ENCODE measurements at places on chromosomes 11 and 22.
A peak's percentile ranks its signal among the peaks of the same experiment; 100 is the strongest.

DNA sequence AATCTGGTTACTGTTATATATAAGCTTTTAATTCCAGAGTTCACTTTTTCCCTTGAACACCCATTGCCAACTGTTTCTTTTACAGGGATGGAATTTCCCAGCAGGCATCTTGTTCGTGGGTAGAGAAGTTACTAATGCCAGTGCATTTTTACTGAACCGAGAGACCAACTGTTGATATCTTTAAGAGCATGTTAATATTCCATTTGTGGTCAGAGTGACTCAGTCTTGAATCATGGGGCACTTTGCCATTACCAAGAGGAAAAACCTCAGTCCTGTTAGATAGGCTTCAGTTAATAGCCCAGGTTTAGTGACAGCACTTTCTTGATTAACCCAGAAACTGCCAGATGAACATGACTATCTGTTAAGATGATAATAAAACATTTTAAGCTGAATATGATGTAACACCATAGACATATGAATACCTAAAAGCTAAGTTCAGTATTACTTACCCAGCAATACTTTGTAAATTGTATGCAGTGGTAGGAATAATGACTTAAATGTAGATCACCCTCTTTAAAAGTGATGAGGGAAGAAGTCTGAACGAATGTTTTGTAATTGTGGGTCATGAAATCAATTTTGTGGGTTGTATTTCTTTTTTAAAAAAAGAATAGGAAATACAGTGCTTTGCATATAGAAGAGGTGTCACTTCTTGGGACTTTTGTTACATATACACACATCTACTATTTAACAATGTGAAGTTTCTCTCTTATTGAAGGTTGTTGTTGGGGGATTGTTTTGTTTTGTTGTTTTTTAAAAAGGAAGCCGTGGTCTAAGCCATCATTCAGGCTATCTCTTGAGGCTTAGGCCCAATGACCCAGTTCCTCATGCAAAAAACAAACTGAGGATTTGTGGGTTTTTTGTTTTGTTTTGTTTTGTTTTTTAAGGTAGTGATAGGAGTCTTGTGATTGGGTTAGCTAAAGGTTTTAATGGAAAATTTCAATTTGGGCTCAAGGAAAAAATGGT lies 79.2 kb upstream of the GRIK4 start:
- H3K27ac ChIP-seq = peak overlapping the region; percentile 77
- H3K36me3 ChIP-seq = peaks cover 44% of the 10 kb centered on the region
- H3K4me3 ChIP-seq = no peak overlapping the region

GRCh38 chr11:111021131-111021530 lies 224.4 kb upstream of the POU2AF2 start:
- no peaks in the 10 kb centered on the region for H3K27me3 ChIP-seq
- DNase-seq = no peak
- H3K4me1 ChIP-seq = no peaks in the 10 kb centered on the region
- H3K27ac ChIP-seq = no peak overlapping the region
- H3K36me3 ChIP-seq = no peaks in the 10 kb centered on the region
- H3K4me3 ChIP-seq = no peak overlapping the region

DNA sequence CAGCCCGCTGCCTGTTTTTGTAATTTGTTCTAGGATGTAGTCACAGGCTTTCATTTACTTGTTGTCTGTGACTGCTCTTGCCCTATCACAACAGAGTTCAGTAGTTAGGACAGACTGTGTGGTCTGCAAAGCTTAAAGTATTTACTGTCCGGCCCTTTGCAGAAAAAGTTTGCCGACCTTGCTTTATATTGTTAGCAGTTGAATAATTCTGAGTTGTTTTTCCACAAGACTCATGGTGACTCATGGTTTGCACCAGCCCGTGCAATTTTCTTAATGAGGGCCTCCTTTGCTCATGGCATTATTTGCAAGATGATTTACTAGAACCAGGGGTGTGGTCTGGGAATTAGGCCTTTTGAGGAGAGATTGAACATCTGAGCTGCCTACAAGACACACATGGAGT lies 110.6 kb downstream of the SCN3B start:
- H3K36me3 ChIP-seq = no peaks in the 10 kb centered on the region
- H3K27me3 ChIP-seq = no peaks in the 10 kb centered on the region
- H3K4me1 ChIP-seq = peaks cover 12% of the 10 kb centered on the region
- no peak overlapping the region for H3K27ac ChIP-seq

- H3K36me3 ChIP-seq = no peaks in the 10 kb centered on the region
- H3K27ac ChIP-seq = no peak overlapping the region
- peaks cover 4% of the 10 kb centered on the region for H3K27me3 ChIP-seq
- H3K4me1 ChIP-seq = no peaks in the 10 kb centered on the region
These were observed 59.1 kb downstream of the IGLL1 start for GRCh38 chr22:23520863-23521440.

DNA sequence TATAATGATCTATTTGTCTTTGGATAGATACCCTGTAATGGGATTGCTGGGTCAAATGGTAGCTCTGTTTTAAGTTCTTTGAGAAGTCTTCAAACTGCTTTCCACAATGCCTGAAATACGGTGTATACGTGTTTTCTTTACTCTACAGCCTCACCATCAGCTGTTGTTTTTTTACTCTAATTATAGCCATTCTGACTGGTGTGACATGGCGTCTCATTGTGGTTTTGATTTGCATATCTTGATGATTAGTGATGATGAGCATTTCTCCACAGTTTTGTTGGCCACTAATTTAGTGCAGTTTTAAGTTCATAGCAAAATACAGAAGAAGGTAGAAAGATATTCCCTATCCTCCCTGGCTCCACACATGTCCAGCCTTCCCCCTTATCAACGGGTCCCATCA lies 26.3 kb upstream of the VPREB1 start:
- no peak overlapping the region for H3K4me3 ChIP-seq
- no peak for DNase-seq
- no peaks in the 10 kb centered on the region for H3K27me3 ChIP-seq
- H3K4me1 ChIP-seq = no peaks in the 10 kb centered on the region

DNA sequence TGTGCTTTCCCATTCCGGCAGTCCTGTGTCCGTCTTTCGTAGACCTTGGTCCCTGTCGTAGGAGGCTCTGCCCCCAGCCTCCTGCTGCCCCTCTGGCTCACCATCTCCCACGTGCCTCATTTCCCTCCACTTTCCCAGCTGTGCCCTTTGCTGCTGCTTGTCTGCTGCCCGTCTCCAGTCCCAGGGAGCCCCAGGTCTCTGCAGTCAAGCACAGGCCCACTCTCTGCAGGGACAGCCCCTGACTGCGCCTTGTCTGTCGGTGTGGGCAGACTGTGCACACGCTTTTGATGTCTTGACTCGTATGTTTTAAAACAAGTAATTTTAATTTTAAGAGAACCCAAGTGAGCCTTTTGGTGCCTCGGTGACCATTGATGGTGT lies 12.4 kb downstream of the DGCR8 start:
- H3K4me3 ChIP-seq = no peak overlapping the region
- no peaks in the 10 kb centered on the region for H3K27me3 ChIP-seq
- H3K27ac ChIP-seq = no peak overlapping the region
- DNase-seq = no peak
- H3K4me1 ChIP-seq = no peaks in the 10 kb centered on the region

DNA sequence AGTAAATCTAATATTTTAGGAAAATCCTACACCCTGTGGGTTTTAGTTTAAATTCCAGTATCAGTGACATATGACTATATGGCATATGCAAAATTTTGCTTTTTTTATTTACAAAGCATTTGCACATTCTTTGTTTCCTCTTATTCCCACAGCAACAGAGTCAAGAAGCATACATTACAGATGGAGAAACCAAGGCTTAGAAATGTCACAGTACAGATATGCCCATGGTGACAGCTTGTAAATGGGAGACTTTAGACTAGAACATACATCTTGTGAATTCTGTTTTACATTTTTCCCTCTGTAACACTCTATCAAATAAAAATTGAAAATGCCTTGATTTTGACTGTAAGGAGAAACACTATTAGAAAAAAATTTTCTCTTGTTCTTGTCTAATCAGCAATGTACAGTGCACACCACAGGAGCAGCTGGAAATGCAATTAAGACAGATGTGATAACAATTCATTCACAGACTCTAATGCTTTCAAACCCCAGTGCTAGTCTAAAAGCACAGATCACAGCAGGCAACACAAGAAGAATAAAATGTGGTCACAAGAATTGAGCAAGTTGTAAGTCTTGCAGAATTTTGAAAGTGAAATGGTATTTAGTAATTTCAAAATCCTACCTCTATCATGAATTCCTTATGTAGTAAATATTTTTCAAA lies 375.9 kb downstream of the LUZP2 start:
- H3K36me3 ChIP-seq = no peaks in the 10 kb centered on the region
- no peak overlapping the region for H3K4me3 ChIP-seq
- H3K27me3 ChIP-seq = no peaks in the 10 kb centered on the region
- no peak overlapping the region for H3K27ac ChIP-seq
- H3K4me1 ChIP-seq = no peaks in the 10 kb centered on the region

GRCh38 chr22:38767313-38767712 lies 11.5 kb upstream of the SUN2 start:
- H3K4me1 ChIP-seq = peaks cover 11% of the 10 kb centered on the region
- no peak overlapping the region for H3K27ac ChIP-seq
- H3K36me3 ChIP-seq = no peaks in the 10 kb centered on the region
- H3K27me3 ChIP-seq = no peaks in the 10 kb centered on the region
- no peak overlapping the region for H3K4me3 ChIP-seq
- no peak for DNase-seq

DNA sequence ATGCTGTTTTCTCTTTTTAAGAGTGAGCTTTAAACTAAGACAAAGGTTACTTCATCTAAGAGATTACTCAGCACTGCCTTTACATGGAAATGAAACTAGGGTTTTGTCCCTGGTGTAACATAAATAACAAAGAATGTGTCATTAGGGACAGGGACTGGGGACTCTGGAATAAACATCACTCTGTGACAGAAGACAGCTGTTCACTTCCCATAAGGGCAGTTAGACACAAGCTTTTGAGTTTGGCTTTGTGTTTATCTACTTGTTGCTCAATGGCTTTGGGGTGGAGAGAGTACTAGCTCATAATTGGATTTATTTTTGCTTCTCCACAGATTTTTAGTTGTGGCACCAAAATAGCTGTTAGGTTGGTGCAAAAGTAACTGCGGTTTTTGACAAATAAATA lies 154.5 kb downstream of the OR4C45 start:
- H3K27me3 ChIP-seq = no peaks in the 10 kb centered on the region
- no peaks in the 10 kb centered on the region for H3K4me1 ChIP-seq
- no peaks in the 10 kb centered on the region for H3K36me3 ChIP-seq

DNA sequence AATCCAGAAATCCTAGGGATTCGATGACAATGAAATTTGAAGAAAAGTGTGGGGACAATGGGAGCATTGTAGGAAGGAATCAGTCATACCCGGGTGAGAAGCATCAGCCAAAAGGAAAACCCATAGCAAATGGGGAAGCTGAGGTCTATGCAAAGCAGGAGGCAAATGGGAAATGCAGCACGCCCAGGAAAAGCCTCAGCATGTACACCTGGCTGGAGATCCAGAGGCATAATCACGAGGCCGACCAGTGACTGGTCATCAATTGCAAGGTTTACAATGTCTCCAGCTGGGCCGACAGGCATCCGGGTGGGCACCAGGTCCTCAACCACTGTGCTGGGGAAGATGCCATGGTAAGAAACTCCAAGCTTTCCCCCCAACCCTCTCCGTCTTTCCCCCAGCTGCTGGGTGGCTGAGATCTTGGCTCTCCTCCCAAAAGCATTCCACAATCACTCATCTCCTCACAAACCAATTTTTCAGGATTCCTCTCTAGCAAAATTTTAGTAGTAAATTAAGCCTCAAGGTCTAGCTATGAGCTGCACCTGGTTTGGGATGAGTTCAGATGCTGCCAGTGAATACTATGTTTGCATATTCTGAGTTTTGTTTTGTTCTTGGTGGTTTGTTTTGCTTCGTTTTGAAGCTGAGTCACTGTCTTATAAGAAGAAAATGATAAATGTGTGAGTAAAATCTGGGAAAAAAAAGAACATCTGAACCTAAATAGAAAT lies 98.0 kb upstream of the OR5AK2 start:
- no peaks in the 10 kb centered on the region for H3K27me3 ChIP-seq
- H3K4me1 ChIP-seq = no peaks in the 10 kb centered on the region

- no peaks in the 10 kb centered on the region for H3K27me3 ChIP-seq
- no peaks in the 10 kb centered on the region for H3K36me3 ChIP-seq
- H3K4me1 ChIP-seq = peaks cover 6% of the 10 kb centered on the region
- DNase-seq = no peak
- no peak overlapping the region for H3K4me3 ChIP-seq
- H3K27ac ChIP-seq = no peak overlapping the region
These were observed 122.1 kb downstream of the CSNK2A3 start for GRCh38 chr11:11230802-11231562.

DNA sequence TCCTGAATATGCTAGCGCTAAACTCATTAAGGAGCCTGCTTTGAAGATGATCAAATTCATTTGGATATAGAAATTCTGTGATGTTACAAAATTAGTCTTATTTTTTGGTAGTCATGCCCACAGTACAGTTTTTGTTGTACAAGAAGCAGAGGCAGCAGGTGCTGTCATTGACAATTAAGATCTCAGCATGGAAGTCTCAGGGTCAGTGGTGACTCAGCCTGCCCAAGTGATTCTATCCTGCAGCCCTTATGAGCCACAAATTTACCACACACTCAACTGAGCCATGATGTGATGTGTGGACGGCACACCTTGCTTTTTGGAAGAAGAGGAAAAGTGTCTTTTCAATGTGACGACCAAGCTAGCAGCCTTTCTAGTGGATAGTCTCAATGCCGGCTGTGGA lies 153.6 kb upstream of the SORL1-AS1 start:
- peaks cover 45% of the 10 kb centered on the region for H3K36me3 ChIP-seq
- H3K27me3 ChIP-seq = no peaks in the 10 kb centered on the region
- no peak overlapping the region for H3K4me3 ChIP-seq
- DNase-seq = no peak

- no peak overlapping the region for H3K4me3 ChIP-seq
- H3K27ac ChIP-seq = no peak overlapping the region
- peaks cover 4% of the 10 kb centered on the region for H3K4me1 ChIP-seq
- H3K27me3 ChIP-seq = no peaks in the 10 kb centered on the region
- no peaks in the 10 kb centered on the region for H3K36me3 ChIP-seq
- no peak for DNase-seq
These were observed 49.7 kb downstream of the RTN4R start for GRCh38 chr22:20218326-20218872.

DNA sequence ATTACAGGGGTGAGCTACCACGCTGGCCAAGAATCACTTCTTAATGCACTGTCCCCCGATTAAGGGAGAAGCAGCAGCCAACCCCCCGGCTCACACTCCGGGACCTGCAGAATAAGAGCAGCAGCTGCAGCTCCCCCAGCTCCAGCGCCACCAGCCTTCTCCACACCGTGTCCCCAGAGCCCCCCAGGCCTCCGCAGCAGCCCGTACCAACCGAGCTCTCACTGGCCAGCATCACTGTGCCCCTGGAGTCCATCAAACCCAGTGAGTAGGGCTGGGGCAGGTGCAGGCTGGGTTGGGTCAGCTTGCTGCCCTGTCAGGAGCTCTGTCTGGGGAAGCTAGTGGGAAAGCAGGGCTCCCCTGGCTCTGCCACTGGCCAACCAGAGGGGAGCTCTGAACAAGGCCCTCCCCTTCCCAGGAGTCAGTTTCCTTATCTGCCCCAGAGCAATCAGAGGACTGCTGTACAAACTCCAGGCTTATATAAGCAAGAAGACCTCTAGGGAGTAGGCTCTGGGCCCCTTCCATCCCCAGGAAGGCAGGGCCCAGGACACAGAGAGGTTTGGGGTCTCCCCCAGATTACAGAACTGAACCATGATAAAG lies 8.5 kb upstream of the SH3BP1 start:
- H3K27me3 ChIP-seq = no peaks in the 10 kb centered on the region
- peak; percentile 61 for DNase-seq
- H3K36me3 ChIP-seq = peaks cover under 1% of the 10 kb centered on the region
- H3K4me1 ChIP-seq = no peaks in the 10 kb centered on the region
- H3K4me3 ChIP-seq = no peak overlapping the region
- no peak overlapping the region for H3K27ac ChIP-seq

GRCh38 chr11:45527898-45528297 lies 137.5 kb downstream of the CHST1 start:
- no peaks in the 10 kb centered on the region for H3K36me3 ChIP-seq
- no peaks in the 10 kb centered on the region for H3K27me3 ChIP-seq
- no peak overlapping the region for H3K27ac ChIP-seq
- DNase-seq = no peak
